ENCODE measurements at places on chromosomes 11 and 22. TPM values are rescaled to one million over a fixed set of nuclear protein-coding genes. Genes with fewer than 3 reads are reported as not detected.

GRCh38 chr11:10597877-10598351 is 29.4 kb upstream of the LYVE1 start:
- DNase-seq = no peak

GRCh38 chr11:111077530-111078322 is 167.8 kb upstream of the POU2AF2 start:
- no peak for DNase-seq

- DNase-seq = no peak
Measured at GRCh38 chr11:74171997-74172396, 908 bp downstream of the PPME1 start.

DNA sequence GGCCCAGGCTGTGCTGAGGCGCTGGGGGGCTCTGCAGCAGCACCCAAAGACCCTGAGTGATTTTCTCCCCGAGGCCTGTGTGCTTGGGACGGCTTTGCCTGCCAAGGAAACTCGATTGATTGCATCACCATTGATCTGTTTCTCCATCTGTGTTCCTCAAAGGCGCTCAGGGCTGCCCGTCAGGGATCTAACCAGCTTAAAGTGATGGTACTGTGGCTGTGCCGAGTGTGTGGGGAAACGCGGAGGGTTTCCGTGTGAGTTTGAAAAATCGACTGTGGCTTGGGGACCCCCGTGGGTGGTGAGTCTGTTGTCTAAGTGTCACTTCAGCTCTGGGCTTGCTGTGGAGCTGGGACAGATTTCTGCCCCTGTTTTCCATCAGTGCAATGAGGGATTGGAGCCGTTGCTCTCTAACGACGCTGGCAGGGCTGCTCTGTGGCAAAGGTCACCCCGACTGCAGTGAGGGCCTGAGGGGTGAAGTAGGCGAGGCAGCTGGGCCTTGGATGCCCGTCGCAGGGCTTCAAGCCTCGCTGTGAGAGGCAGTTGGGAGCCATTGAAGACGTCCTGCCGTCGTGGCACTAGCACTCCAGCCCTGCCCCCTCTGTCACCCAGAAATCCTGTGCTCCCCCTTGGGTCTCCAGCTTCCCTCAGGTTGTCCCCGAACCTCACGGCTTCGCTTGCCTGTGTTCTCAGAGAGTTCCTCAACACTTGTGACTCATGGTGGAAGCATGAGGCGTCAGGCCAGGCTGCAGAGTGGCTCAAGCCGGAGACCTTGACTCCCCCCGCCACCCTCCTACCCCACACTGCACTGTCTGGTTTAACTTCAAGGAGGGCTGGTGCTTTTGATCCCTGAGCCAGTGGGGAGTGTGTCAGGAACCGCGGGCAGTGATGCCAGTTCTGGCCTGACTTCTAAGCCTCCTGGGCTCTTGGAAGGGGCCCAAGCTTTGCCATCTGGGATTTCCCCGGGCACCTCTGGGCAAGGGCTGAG is 21.8 kb downstream of the CACNA1I start:
- DNase-seq = peak; percentile 52

DNA sequence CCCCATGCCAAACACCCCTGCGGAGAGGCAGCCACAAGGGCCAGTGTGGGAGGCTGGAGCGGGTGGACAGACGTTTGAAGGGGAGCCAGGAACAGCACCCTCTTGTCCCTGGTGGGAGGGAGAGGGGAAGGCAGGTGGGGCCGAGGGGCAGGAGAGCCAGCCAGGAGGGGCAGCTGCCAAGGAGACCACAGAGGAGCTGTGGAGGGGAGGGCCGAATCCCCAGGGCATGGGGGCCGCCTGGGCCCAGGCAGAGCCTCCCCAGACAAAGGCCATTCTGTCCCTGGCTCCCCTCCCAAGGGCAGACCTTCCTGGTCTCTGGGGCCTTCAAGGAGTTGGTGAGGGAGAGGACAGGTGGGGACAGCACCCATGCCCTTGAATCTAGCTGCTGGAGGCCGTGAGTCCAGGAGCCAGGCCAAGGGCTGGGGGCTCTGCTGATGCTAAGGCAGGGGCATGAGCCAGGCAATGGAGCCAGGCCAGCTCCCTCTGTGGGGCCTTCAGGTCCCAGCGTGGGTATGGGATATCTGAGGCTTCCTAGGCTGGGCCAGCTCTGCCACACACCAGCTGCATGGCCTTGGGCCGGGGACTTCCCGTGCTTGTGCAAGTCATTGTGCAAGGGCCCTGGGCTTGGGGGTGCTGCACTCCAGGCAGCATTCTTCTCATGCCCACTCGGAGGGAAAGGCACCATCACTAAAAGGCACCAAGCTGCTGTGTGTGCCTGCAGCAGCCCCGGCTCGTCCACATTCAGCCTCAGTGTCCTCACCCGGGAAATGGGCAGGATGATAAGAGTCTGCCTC is 11.4 kb downstream of the EMID1 start:
- DNase-seq = no peak

DNA sequence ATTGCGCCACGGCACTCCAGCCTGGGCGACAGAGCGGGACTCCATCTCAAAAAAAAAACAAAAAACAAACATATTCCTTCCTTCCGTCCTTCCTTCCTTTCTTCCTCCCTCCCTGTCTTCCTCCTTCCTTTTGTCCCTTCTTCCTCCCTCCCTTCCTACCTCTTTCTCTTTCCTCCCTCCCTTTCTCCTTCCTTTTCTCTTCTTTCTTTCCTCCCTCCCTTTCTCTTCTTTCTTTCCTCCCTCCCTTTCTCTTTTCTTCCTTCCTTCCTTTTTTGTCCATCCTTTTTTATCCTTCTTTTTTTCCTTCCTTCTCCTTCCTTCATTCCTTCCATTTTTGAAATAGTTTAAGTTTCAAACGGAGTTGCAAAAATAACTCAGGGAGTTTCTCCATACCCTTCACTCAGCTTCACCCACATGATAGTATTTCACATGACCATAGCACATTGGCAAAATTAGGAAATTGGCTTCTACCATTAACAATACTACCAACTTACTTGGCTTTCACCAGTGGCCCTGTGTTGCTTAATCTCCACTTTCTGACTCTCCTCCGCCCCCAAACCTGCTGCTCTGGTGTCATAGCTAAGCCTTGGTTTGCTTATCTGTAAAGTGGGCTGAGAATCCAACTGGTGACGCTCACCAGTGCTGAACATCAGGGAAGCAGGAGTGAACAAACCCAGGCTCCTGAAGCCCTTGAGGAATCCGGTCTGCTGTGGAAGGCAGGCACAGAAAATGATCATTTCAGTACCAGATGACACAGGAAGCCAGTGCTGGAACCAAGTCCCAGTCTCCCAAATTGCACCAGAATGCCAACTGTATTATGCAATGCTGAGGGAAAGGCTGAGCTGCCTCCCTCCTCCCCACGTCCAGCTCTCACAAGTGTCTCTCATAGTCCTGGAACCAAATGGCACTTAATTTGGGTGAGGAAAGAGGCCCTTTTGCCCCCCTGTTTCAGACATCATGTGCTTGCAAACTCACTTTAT is 17.2 kb upstream of the CRYBB3 start:
- DNase-seq = no peak

- DNase-seq = peak; percentile 71
Measured at GRCh38 chr22:31753005-31753633, 700 bp upstream of the DEPDC5 start.

DNA sequence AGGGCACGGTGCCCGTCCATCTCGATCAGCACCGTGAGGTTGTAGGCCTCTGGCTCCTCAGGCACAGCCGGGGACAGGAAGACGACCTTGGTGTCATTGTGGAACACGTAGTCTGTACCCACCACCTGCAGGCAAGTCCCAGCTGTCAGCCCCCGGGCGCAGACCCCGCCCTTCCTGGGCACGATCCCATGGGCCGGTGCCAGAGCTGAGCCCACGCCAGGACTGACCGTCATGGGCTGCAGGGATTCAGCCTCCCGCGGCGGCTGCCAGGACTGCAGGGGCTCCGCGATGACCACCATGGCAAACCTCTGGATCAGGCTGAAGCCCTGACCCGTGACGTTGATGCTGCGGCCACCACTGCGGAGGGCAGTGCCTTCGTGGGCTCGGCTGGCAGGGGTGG is 11.8 kb upstream of the MAPK11 start:
- DNase-seq = no peak

GRCh38 chr11:106770489-106771085 is 247.7 kb downstream of the GUCY1A2 start:
- DNase-seq = no peak

DNA sequence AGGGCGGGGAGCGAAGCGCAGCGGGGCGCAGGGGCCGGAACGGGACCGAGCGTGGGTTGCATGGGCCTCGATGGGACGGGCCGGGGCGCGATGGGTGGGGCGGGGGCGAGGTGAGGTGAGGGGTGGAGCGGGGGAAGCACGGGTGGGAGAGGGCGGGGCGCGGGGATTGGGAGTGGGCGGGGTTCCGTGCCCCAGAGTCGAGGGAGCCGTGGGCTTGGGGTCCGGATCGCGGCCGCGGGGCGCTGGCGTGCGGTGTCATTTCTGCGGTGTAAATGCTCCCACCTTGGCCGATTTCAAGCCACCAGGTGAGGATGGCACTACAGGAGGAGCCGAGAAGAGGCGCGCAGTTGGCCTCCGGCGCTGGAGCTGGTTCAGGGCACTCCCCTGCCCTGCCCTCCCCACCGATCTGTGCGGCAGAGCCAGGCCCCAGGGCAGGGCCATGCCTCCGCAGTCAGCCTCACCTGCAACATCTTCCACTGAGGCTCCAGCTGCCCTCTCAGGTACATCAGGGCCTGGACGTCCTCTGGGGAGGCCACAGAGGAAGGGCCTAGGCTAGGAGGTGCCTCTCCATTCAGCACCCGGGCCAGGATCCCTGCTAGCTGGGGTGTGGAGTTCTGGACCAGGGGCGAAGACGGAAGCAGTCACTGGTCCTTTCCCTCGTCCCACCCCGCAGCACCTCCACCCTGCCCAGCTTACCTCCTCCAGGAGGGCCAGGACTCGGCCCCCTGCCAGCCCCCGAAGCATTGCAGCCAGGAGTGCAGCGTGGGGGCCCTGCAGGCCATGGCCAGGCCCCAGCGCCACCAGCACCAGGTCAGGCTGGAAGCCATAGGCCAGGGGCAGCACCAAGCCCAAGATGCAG is 620 bp upstream of the TUBGCP6 start:
- DNase-seq = no peak

- DNase-seq = no peak
Measured at GRCh38 chr11:91173701-91174100, 950.9 kb upstream of the CHORDC1 start.

SLC37A2 gene
- 42.5 TPM for total RNA-seq

LGR4 gene
- total RNA-seq = 4.0 TPM
